ENCODE measurements at places on chromosomes 1 and 21. TPM values are rescaled to one million over a fixed set of nuclear protein-coding genes. Genes with fewer than 3 reads are reported as not detected.

DNA sequence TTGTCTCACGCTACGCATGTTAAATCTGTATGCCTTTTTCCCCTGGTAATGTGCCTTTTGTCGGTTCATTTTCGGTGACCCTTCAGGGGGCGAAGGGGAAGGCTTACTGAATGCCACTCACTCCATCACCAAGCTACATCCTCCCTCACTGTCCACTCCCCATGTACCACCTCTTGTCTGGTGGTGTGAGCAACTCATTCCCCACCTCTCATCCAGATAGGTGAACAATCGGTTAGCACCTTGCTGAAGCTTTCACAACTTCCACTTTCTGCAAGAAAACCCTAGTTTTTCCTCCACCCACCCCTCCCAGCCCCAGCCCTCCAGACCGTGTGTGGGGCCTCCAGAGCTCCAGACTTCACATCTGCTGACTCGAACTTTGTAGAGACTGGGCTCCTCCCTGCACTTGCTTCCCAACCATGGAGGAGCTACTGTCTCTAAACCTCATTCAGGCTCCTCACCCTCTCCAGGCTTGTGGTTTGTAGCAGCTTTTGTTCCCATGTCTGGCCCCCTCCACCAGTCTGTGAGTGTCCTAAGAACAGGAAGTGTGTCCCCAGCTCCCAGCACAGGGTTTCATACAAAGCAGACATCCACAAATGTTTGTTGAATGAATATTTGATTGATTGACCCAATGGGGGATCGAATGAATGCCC, 48.4 kb upstream of the RUNX3 start:
- H3K27me3 ChIP-seq: no peaks in the 10 kb centered on the region
- no peak for DNase-seq
- no peak overlapping the region for H3K4me3 ChIP-seq
- peaks cover 63% of the 10 kb centered on the region for H3K4me1 ChIP-seq

DNA sequence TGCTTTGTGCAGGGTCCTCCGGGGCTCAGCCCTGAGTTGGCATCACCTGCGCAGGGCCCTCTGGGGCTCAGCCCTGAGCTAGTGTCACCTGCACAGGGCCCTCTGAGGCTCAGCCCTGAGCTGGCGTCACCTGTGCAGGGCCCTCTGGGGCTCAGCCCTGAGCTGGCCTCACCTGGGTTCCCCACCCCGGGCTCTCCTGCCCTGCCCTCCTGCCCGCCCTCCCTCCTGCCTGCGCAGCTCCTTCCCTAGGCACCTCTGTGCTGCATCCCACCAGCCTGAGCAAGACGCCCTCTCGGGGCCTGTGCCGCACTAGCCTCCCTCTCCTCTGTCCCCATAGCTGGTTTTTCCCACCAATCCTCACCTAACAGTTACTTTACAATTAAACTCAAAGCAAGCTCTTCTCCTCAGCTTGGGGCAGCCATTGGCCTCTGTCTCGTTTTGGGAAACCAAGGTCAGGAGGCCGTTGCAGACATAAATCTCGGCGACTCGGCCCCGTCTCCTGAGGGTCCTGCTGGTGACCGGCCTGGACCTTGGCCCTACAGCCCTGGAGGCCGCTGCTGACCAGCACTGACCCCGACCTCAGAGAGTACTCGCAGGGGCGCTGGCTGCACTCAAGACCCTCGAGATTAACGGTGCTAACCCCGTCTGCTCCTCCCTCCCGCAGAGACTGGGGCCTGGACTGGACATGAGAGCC, 22.7 kb downstream of the COL6A1 start:
- no peaks in the 10 kb centered on the region for H3K36me3 ChIP-seq
- H3K27me3 ChIP-seq: no peaks in the 10 kb centered on the region
- no peaks in the 10 kb centered on the region for H3K4me1 ChIP-seq
- no peak overlapping the region for H3K27ac ChIP-seq

DNA sequence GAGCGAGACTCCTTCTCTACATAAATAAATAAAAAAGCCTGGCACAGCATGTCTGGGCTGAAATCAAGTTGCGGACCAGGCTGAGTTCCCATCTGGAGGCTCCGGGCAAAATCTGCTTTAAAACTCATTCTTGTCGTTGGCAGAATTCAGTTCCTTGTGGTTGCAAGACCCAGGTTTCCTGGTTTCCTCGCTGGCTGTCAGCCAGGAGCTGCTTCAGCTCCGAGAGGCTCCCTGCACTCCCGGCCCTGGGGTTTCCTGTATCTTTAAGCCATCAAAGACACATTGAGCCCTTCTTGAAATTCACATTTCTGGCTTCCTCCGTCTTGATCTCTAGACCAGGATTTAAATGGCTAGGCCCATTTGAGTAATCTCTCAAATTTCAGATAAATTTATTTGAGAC, 20.6 kb upstream of the SCCPDH start:
- no peak overlapping the region for H3K27ac ChIP-seq
- no peaks in the 10 kb centered on the region for H3K36me3 ChIP-seq
- peaks cover 8% of the 10 kb centered on the region for H3K27me3 ChIP-seq
- H3K4me3 ChIP-seq: no peak overlapping the region

- no peaks in the 10 kb centered on the region for H3K27me3 ChIP-seq
- peak; percentile 97 for DNase-seq
- H3K4me3 ChIP-seq: peak overlapping the region; percentile 50
- peaks cover 18% of the 10 kb centered on the region for H3K36me3 ChIP-seq
Observed at GRCh38 chr1:44808938-44809917, 905 bp downstream of the BTBD19 start.

DNA sequence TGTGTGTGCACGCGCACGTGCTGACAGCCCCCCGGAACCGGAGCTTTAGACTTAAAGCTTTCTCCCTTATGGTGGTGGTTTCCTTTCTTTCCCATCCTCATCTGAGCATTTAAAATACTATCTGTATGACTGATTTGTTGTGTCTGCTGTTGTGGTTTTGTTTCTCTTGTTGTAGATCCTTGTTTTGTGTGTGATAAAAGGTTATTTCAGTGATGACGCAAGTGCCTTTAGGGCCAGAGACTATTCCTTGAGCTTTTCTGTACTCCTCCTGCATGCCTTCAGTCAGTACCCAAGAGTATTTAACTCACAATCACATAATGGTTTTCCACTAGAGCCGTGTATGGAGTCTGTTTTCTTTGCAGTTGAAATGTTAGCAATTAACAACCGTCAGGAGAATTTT, 45.4 kb downstream of the LCA5L start:
- no peak overlapping the region for H3K4me3 ChIP-seq
- peaks cover 15% of the 10 kb centered on the region for H3K36me3 ChIP-seq
- no peaks in the 10 kb centered on the region for H3K27me3 ChIP-seq

DNA sequence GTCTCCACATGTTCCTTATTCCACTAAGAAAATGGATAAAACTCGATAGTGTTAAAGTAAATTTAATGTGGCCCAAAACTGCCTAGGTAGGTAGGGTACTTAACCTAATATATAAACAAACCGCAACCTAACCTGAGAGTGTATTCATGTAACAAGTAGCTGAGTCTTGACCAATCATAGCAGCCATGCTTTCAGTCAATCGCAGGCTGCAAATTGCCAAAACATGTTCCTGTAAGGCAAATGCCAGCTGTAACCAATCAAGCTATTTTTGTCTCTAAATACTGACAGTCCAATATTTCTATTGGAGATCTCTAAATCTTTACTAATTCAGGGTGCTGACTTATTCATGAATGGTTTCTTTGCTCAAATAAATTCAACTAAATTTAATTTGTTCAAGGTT, 3.1 kb upstream of the HMGCS2 start:
- H3K4me1 ChIP-seq: no peaks in the 10 kb centered on the region
- H3K27ac ChIP-seq: no peak overlapping the region
- peaks cover 51% of the 10 kb centered on the region for H3K27me3 ChIP-seq
- H3K4me3 ChIP-seq: no peak overlapping the region

Gene CD247
- total RNA-seq: 190 TPM

Gene MAP1LC3C
- not detected for total RNA-seq

Gene OR2L13
- not detected for total RNA-seq

Gene WDR64
- total RNA-seq: 0.12 TPM

Gene C1orf105
- not detected for total RNA-seq

Gene FRRS1
- 3.6 TPM for total RNA-seq

Gene B3GALNT2
- 14.6 TPM for total RNA-seq
